ENCODE measurements at places on chromosomes 4 and X. TPM values are rescaled to one million over a fixed set of nuclear protein-coding genes. Genes with fewer than 3 reads are reported as not detected.

The STPG2 gene
- total RNA-seq = 1.2 TPM

The CLIC2 gene
- 0.22 TPM for total RNA-seq

The COX7B2 gene
- total RNA-seq = not detected

The H2BW2 gene
- total RNA-seq = not detected

The ZNF182 gene
- 2.3 TPM for total RNA-seq

The CPZ gene
- total RNA-seq = 10.4 TPM

The KLHL15 gene
- total RNA-seq = 12.2 TPM

The SLC26A1 gene
- not detected for total RNA-seq

The DTHD1 gene
- not detected for total RNA-seq

The ANOS1 gene
- 2.4 TPM for total RNA-seq

The NOX1 gene
- not detected for total RNA-seq

The NUP62CL gene
- 0.79 TPM for total RNA-seq

The SMIM10 gene
- 1.6 TPM for total RNA-seq

Data from placental epithelial cell (primary cell).